ENCODE measurements at places on chromosomes 12 and 14. TPM values are rescaled to one million over a fixed set of nuclear protein-coding genes. Genes with fewer than 3 reads are reported as not detected.

GRCh38 chr12:125340791-125341190 is 275.6 kb downstream of the AACS start:
- no peak for DNase-seq

DNA sequence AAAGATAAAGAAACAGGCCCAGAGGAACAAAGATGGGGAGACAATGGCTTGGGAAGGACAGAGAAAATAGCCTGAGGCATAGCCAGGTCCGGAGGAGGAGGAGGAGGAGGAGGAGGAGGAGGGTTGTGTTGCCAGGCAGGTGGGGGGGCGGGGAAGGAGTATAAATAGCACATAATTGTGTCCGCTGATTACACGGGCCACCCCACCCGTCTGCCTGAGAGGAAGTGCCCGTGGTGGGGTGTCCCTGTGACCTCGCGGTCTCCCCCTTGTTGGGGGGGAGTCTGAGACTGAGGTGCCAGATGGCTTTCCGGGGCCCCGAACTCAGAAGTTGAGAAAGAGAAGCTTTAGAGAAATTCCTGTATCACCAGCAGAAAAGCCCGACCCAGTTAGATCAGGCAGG is 1.9 kb upstream of the SP7 start:
- DNase-seq = no peak

- no peak for DNase-seq
Observed at GRCh38 chr14:37622231-37622923, 26.9 kb downstream of the TTC6 start.

DNA sequence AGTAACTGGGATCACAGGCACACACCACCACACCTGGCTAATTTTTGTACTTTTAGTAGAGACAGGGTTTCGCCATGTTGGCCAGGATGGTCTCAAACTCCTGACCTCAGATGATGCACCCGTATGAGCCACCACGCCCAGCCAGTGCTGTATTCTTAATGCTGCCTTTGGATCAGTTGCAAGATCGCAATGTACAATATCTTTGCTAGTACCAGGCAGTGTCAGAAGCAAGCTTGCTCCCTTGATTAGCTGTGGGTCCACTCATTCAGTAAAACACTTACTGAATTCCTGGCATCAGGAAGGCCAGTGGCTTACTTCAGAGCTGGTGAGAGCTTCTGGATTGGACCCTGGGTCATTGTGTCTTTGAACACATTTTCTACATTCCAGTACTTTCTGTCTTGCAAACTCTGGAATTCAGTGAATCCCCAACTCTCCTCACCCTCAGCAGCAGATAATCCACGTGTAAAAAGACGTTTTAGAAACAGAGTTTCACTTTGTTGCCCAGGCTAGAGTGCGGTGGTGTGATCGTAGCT is 1183.7 kb downstream of the AACS start:
- DNase-seq = no peak

GRCh38 chr12:126509572-126509971 is 1444.3 kb downstream of the AACS start:
- DNase-seq = no peak

GRCh38 chr12:117171499-117172162 is 18.6 kb downstream of the FBXO21 start:
- DNase-seq = no peak

The KRT6C gene
- total RNA-seq = not detected

The ARPC3 gene
- total RNA-seq = 298 TPM
